ENCODE measurements at places on chromosomes 11 and 22. TPM values are rescaled to one million over a fixed set of nuclear protein-coding genes. Genes with fewer than 3 reads are reported as not detected.

Gene TMEM25
- total RNA-seq, result 0.36 TPM

Gene CCDC188
- total RNA-seq, result not detected

Gene SLCO2B1
- 3.4 TPM for total RNA-seq

Gene FGF19
- 0.09 TPM for total RNA-seq

Gene TNNI2
- not detected for total RNA-seq
